Activated CD4-positive, alpha-beta T cell treated with anti-CD3 and anti-CD28 coated beads, Interleukin-2, amount 10 ng/mL, durations not matched to agents 7 days and 5 days (primary cell): ENCODE measurements at places on chromosomes 11 and 22. TPM values are rescaled to one million over a fixed set of nuclear protein-coding genes. Genes with fewer than 3 reads are reported as not detected.

DNA sequence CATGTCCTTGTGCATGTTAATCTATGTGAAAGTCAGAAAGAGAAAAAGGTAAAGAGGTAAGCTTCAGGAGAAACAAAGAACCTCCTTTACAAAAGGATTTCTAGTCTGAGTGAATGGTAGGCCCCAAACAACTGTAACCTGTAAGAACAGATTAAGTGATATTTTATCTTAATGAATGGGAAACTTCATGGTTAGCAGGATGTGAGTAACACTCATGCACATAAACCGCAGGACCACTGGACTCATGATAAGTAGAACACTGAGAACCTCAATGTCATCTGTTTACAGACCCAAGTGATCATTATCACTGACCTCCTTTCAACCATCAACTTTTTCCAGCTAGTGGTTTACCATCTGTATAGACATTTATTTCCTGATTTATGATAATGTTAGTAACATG lies 19.9 kb downstream of the OR8G5 start:
- no peaks in the 10 kb centered on the region for H3K36me3 ChIP-seq
- H3K27me3 ChIP-seq: no peaks in the 10 kb centered on the region
- H3K4me1 ChIP-seq: no peaks in the 10 kb centered on the region
- H3K27ac ChIP-seq: no peak overlapping the region

GRCh38 chr11:93773045-93773477 lies 11.0 kb upstream of the MED17 start:
- H3K27ac ChIP-seq: no peak overlapping the region
- H3K36me3 ChIP-seq: peaks cover 8% of the 10 kb centered on the region
- DNase-seq: no peak

DNA sequence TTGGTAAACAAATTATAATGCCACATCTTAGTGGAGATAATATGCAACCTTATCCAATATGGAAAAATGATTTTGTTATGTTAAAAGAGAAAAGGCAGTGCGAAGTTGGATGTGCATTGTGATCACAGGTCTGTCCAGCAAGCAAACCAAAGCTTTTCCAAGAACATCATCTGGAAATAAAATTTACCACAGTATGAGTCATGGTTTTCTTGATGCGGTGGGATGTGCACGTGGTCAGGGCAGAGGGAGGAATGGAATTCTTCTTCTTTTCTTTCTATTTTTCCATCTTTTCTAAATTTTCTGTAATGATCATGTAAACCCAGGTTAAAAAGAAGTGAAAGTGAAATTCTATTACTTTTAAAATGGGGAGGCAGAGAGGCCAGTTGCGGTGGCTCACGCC lies 169.8 kb downstream of the C11orf91 start:
- no peaks in the 10 kb centered on the region for H3K36me3 ChIP-seq
- H3K27me3 ChIP-seq: peaks cover 10% of the 10 kb centered on the region
- H3K4me3 ChIP-seq: no peak overlapping the region
- no peak for DNase-seq
- no peaks in the 10 kb centered on the region for H3K4me1 ChIP-seq

GRCh38 chr11:62081378-62082291 lies 42.2 kb upstream of the INCENP start:
- H3K4me1 ChIP-seq: peaks cover 6% of the 10 kb centered on the region
- no peak overlapping the region for H3K27ac ChIP-seq
- H3K27me3 ChIP-seq: peaks cover 3% of the 10 kb centered on the region
- peak; percentile 77 for DNase-seq

- peaks cover 18% of the 10 kb centered on the region for H3K4me1 ChIP-seq
- H3K4me3 ChIP-seq: no peak overlapping the region
- peaks cover 7% of the 10 kb centered on the region for H3K36me3 ChIP-seq
- no peaks in the 10 kb centered on the region for H3K27me3 ChIP-seq
- peak; percentile 40 for DNase-seq
Measured at GRCh38 chr11:783581-784015, 6.3 kb downstream of the CEND1 start.

DNA sequence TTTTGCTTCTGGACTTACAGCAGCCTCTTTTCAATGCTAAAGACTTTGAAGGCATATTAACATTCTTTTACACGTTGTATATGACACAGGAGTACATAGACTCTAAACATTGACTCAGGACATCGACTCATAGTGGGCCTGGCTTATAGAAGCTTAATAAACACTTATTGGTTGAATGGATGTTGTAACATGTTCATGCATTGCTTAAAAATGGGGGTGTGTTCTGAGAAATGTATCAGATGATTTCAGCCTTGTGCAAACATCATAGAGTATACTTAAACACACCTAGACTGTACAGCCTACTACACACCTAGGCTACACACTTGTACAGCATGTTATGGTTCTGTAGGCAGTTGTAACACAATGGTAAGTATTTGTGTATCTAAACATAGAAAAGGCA lies 17.9 kb downstream of the TTC17 start:
- H3K4me3 ChIP-seq: no peak overlapping the region
- peaks cover 7% of the 10 kb centered on the region for H3K4me1 ChIP-seq
- DNase-seq: no peak
- H3K27me3 ChIP-seq: no peaks in the 10 kb centered on the region
- peaks cover 15% of the 10 kb centered on the region for H3K36me3 ChIP-seq

GRCh38 chr11:31812383-31813381 lies 1.6 kb upstream of the PAX6 start:
- no peak overlapping the region for H3K27ac ChIP-seq
- DNase-seq: no peak
- peaks cover 29% of the 10 kb centered on the region for H3K4me1 ChIP-seq
- peaks cover 73% of the 10 kb centered on the region for H3K27me3 ChIP-seq
- peaks cover 3% of the 10 kb centered on the region for H3K36me3 ChIP-seq

DNA sequence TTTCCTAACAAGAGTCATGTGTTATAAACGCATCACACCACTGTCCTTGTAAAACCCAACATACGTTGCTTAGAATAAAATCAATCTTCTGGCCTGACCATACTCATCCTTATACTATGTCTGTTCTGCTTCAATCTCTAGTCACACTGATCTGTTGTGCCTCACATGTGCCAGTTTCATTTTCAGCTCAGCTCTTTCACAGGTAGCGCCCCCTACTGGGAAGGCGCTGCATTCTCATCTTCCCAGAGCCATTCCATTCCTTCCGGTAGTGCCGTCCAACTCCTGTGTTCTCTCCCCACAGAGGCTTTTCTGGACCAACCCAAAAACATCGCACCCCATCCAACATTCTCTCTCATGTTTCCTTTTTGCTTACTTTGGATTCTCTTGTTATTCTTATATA lies 22.2 kb downstream of the CASP5 start:
- no peak overlapping the region for H3K4me3 ChIP-seq
- H3K27me3 ChIP-seq: no peaks in the 10 kb centered on the region
- H3K27ac ChIP-seq: no peak overlapping the region
- DNase-seq: peak; percentile 58
- H3K4me1 ChIP-seq: peaks cover 9% of the 10 kb centered on the region

GRCh38 chr22:27086080-27087044 lies 429.0 kb downstream of the MIAT start:
- H3K4me1 ChIP-seq: no peaks in the 10 kb centered on the region
- H3K4me3 ChIP-seq: no peak overlapping the region
- H3K36me3 ChIP-seq: no peaks in the 10 kb centered on the region
- no peak overlapping the region for H3K27ac ChIP-seq

GRCh38 chr22:31618471-31619176 lies 43.4 kb downstream of the PISD start:
- peaks cover 16% of the 10 kb centered on the region for H3K4me1 ChIP-seq
- H3K36me3 ChIP-seq: peaks cover 20% of the 10 kb centered on the region
- H3K4me3 ChIP-seq: no peak overlapping the region
- no peak for DNase-seq
- no peaks in the 10 kb centered on the region for H3K27me3 ChIP-seq

DNA sequence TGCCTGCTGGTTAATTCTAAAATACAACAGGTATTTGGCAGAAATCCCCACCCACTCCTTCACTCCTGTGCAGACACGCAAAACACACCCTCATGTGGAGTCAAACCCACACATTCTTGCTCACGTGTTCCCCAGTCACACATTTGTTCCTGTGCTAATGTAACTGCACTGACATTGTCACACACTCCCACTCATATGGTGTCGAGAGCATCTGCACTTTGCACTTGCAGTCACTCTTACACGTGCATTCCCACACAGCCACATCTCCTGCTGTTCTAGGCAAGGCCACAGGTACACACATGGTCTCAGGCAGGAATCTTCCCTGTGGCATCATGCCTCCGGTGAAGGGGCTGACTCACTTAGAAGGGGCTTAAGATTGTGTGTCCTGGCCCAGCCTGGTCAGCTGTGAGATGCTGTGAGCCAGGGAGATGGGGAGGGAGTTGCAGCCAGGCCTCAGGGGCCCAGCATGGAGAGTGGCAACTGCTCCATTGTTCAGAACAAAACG lies 395.0 kb downstream of the TENM4 start:
- no peak for DNase-seq
- H3K4me1 ChIP-seq: no peaks in the 10 kb centered on the region
- no peak overlapping the region for H3K4me3 ChIP-seq
- no peaks in the 10 kb centered on the region for H3K36me3 ChIP-seq
- no peaks in the 10 kb centered on the region for H3K27me3 ChIP-seq

- H3K27ac ChIP-seq: no peak overlapping the region
- no peaks in the 10 kb centered on the region for H3K27me3 ChIP-seq
- DNase-seq: no peak
Measured at GRCh38 chr11:101436511-101437142, 147.2 kb downstream of the TRPC6 start.

- H3K27ac ChIP-seq: no peak overlapping the region
- peaks cover 4% of the 10 kb centered on the region for H3K27me3 ChIP-seq
- no peak overlapping the region for H3K4me3 ChIP-seq
- no peaks in the 10 kb centered on the region for H3K36me3 ChIP-seq
Measured at GRCh38 chr22:43883012-43883661, 8.7 kb downstream of the PNPLA5 start.

- H3K4me3 ChIP-seq: no peak overlapping the region
- H3K4me1 ChIP-seq: peaks cover 8% of the 10 kb centered on the region
- H3K27ac ChIP-seq: no peak overlapping the region
Measured at GRCh38 chr11:113994077-113994954, 19.4 kb downstream of the HTR3A start.

DNA sequence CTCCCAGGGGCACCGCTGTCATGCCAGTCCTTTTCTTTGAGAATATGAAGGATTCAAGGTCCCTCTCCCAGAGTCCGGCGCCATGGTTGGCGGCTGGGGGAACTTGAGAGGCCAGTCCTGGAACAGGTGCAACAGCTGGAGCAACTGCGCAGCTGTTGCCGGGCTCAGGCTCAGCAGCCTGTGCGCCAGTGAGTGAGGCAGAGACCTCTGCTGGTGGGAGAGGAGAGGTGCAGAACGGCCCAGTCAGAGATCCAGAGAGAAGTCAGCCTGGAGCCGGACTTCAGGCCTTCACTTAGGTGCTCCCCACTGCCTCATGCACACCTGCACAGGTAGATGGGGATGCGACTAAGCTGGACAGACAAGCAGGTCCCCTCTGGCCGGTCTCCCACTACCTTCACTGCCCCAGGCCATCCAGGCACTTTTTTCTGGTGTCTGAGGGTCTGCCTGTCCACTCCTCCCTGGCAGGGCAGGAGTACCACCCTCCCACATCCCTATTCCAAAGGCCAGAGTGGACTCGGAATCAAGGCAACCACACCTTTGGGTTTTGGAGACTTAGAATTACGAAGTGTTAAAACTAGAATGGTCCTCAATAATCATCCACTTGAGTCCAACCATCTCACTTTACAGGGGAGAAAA lies 4.6 kb downstream of the CHRDL2 start:
- H3K27me3 ChIP-seq: peaks cover 53% of the 10 kb centered on the region
- H3K4me1 ChIP-seq: peaks cover 4% of the 10 kb centered on the region
- H3K27ac ChIP-seq: no peak overlapping the region
- no peaks in the 10 kb centered on the region for H3K36me3 ChIP-seq
- peak; percentile 57 for DNase-seq

GRCh38 chr22:37263966-37264887 lies 18.1 kb upstream of the CYTH4 start:
- DNase-seq: no peak
- peaks cover 6% of the 10 kb centered on the region for H3K36me3 ChIP-seq
- no peak overlapping the region for H3K4me3 ChIP-seq
- H3K27me3 ChIP-seq: peaks cover 11% of the 10 kb centered on the region
- no peak overlapping the region for H3K27ac ChIP-seq
- peaks cover 49% of the 10 kb centered on the region for H3K4me1 ChIP-seq

- H3K36me3 ChIP-seq: no peaks in the 10 kb centered on the region
- no peak overlapping the region for H3K27ac ChIP-seq
- no peak overlapping the region for H3K4me3 ChIP-seq
Measured at GRCh38 chr11:77191823-77192495, 63.9 kb downstream of the MYO7A start.

GRCh38 chr11:67344264-67344663 lies 9.1 kb downstream of the POLD4 start:
- H3K4me3 ChIP-seq: no peak overlapping the region
- DNase-seq: peak; percentile 37
- H3K27me3 ChIP-seq: no peaks in the 10 kb centered on the region
- H3K36me3 ChIP-seq: no peaks in the 10 kb centered on the region
- peak overlapping the region; percentile 85 for H3K27ac ChIP-seq

- H3K36me3 ChIP-seq: no peaks in the 10 kb centered on the region
- H3K4me3 ChIP-seq: no peak overlapping the region
- no peak overlapping the region for H3K27ac ChIP-seq
- no peak for DNase-seq
- H3K27me3 ChIP-seq: no peaks in the 10 kb centered on the region
Measured at GRCh38 chr22:49163258-49163959, 664.3 kb downstream of the BRD1 start.

DNA sequence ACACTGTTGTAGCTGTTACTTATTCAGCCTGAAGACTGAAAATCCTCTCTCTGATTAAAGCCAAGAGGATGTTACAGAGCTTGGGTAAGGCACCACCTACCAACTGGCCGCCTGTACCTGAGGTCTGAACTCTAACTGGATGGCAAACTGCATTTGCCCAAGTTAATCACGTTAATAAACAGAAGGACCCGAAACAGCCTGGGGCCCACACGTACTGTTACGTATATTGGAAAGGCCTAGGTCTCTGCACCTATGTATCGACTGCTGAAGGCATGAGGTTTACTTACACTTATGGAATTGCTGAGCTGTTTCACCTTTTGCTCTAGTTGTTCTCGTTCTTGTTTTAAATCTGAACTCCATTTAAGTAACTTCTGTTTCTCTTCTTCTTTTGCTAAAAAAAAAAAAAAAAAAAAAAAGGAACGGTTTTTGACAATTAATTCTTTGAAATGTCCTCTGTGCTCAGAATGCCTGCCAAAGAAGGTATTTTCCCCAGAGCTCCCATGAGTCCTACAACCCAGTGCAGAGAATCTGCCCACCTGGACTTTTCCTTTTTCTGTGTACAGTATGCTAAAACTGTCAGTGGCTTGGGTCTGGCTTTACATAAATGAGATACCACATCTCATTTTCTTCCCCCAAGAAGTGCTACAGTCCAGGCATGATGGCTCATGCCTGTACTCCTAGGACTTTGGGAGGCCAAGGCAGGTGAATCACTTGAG lies 13.1 kb downstream of the LARGE2 start:
- no peaks in the 10 kb centered on the region for H3K27me3 ChIP-seq
- peaks cover 11% of the 10 kb centered on the region for H3K4me1 ChIP-seq
- DNase-seq: no peak
- H3K36me3 ChIP-seq: peaks cover 6% of the 10 kb centered on the region
- no peak overlapping the region for H3K27ac ChIP-seq

- peaks cover 8% of the 10 kb centered on the region for H3K36me3 ChIP-seq
- H3K27me3 ChIP-seq: no peaks in the 10 kb centered on the region
- H3K4me3 ChIP-seq: no peak overlapping the region
- no peak overlapping the region for H3K27ac ChIP-seq
- no peaks in the 10 kb centered on the region for H3K4me1 ChIP-seq
Measured at GRCh38 chr22:49586244-49586748, 241.4 kb downstream of the BRD1 start.

Gene SEPTIN5
- not detected for total RNA-seq

Gene SLC22A8
- not detected for total RNA-seq

Gene MMP8
- total RNA-seq: not detected

Gene MS4A4A
- total RNA-seq: not detected

Gene ACTN3
- not detected for total RNA-seq

Gene MIOX
- total RNA-seq: not detected

Gene DMC1
- 12.5 TPM for total RNA-seq

Gene TCIRG1
- 286 TPM for total RNA-seq
